ENCODE measurements at places on chromosomes 2 and 18. TPM values are rescaled to one million over a fixed set of nuclear protein-coding genes. Genes with fewer than 3 reads are reported as not detected.

NEDD4L gene
- total RNA-seq = 1.4 TPM

FKBP1B gene
- total RNA-seq = 7.0 TPM

MGAT4A gene
- 0.28 TPM for total RNA-seq

MYL1 gene
- total RNA-seq = not detected
